HCT116 (cell line): ENCODE measurements at places on chromosomes 5 and 9. TPM values are rescaled to one million over a fixed set of nuclear protein-coding genes. Genes with fewer than 3 reads are reported as not detected.

- no peak for DNase-seq
- no peaks in the 10 kb centered on the region for H3K27me3 ChIP-seq
- H3K4me1 ChIP-seq = no peaks in the 10 kb centered on the region
- no peaks in the 10 kb centered on the region for H3K36me3 ChIP-seq
Observed at GRCh38 chr5:25119650-25120049, 474.9 kb upstream of the CDH10 start.

GRCh38 chr9:84947412-84947972 is 278.0 kb downstream of the NTRK2 start:
- H3K36me3 ChIP-seq = no peaks in the 10 kb centered on the region
- no peak for DNase-seq
- H3K27ac ChIP-seq = no peak overlapping the region
- H3K27me3 ChIP-seq = no peaks in the 10 kb centered on the region

DNA sequence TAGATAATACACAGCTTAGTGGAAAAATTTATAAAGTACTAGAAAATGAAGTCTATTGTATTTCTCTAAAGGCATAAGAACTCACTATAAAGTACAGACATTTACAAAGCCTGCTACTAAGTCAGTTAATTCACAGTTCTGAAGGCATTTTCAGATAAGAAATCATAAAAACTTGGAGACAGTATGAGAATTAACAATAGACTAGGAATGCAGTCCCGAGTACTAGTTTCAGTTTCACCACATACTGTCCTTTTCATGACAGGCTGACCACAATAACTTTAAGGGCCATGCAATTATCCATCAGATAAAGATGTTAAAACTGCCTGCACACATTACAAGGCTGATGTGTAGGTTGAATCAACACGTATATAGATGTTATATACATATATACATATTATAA is 362.6 kb upstream of the SMC2 start:
- H3K27ac ChIP-seq = no peak overlapping the region
- no peak for DNase-seq
- no peaks in the 10 kb centered on the region for H3K27me3 ChIP-seq
- H3K4me3 ChIP-seq = no peak overlapping the region
- H3K4me1 ChIP-seq = no peaks in the 10 kb centered on the region

- H3K36me3 ChIP-seq = no peaks in the 10 kb centered on the region
- DNase-seq = no peak
- H3K4me1 ChIP-seq = peaks cover 40% of the 10 kb centered on the region
- H3K27me3 ChIP-seq = no peaks in the 10 kb centered on the region
Observed at GRCh38 chr9:73116031-73116430, 35.6 kb upstream of the ANXA1 start.

DNA sequence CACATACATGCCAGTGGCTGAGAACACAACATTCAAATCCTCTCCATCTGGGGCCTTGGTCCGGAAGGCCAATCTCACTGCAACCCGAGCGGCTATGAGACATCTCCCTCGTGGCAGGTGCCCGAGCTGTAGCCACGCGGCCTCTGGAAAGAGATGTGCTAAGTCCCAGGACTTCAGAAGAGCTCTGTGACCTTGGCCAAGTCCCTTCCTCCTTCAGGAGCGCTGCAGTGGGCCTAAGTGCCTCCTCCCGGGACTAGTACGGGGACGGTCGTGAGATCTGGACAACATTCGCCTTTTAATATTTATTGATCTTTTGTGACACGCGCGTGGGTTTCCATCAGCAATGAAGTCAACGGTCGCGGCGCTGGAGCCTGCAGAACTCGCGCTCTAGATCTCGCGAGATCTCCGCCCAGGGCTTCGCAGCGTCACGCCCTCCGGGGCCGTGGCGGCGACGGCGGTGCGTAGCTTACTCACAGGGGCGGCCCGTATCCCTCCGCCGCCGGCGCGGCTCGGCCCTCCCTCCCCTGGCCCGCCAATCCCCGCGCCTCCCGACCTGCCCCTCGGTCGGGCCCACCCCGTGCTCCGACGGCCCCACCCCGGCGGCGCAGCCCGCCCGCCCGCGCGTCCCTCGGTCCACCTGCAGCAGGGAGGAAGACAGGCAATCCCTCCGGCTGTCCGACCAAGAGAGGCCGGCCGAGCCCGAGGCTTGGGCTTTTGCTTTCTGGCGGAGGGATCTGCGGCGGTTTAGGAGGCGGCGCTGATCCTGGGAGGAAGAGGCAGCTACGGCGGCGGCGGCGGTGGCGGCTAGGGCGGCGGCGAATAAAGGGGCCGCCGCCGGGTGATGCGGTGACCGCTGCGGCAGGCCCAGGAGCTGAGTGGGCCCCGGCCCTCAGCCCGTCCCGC is at the start of gene UBE2D2:
UBE2D2 (plus strand) TSS at position 588 of the 903 bp plus-strand sequence. CDS start 453 bp downstream, outside the sequence.
- peak; percentile 95 for DNase-seq
- peaks cover 11% of the 10 kb centered on the region; the same call in 1 of the 2 replicates for H3K36me3 ChIP-seq
- H3K27me3 ChIP-seq = no peaks in the 10 kb centered on the region
- peaks cover 38% of the 10 kb centered on the region for H3K4me1 ChIP-seq
- H3K27ac ChIP-seq = peak within 1 kb of the TSS; percentile 93
- peak within 1 kb of the TSS; percentile 89 for H3K4me3 ChIP-seq

DNA sequence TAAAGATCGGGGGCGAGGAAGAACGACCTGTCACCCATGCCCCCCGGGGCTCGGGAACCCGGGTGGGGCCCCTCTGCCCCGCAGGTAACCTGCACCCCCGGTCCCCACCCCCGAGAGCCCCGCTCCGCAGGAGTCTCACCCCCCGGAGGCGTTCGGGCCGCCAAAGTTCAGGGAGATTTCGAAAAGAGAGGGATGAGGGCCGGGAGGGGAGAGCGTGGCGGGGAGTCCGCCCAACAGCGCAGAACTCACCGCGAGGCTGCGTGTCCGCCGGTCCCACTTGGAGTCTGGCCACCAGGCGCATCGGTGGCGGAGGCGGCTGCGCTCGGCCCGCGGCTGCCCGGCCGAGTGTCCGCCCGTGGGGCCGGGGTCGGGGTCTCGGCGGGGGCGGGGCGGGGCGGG is at the start of gene PHF19:
PHF19 (minus strand) TSS at position 347 of the 399 bp plus-strand sequence. CDS start 2,447 bp downstream, outside the sequence.
- H3K36me3 ChIP-seq = no peaks in the 10 kb centered on the region
- H3K27ac ChIP-seq = peak within 1 kb of the TSS; percentile 92
- peak within 1 kb of the TSS; percentile 45 for H3K4me3 ChIP-seq
- no peak for DNase-seq
- H3K4me1 ChIP-seq = peaks cover 60% of the 10 kb centered on the region

CCDC183 gene
- total RNA-seq = 2.8 TPM

CNTNAP3 gene
- 14.8 TPM for total RNA-seq

PCDHGA10 gene
- total RNA-seq = 3.8 TPM

SHISAL2B gene
- total RNA-seq = not detected

CCDC180 gene
- total RNA-seq = 7.9 TPM
